ENCODE measurements at places on chromosomes 7 and 10.
A peak's percentile ranks its signal among the peaks of the same experiment; 100 is the strongest.

DNA sequence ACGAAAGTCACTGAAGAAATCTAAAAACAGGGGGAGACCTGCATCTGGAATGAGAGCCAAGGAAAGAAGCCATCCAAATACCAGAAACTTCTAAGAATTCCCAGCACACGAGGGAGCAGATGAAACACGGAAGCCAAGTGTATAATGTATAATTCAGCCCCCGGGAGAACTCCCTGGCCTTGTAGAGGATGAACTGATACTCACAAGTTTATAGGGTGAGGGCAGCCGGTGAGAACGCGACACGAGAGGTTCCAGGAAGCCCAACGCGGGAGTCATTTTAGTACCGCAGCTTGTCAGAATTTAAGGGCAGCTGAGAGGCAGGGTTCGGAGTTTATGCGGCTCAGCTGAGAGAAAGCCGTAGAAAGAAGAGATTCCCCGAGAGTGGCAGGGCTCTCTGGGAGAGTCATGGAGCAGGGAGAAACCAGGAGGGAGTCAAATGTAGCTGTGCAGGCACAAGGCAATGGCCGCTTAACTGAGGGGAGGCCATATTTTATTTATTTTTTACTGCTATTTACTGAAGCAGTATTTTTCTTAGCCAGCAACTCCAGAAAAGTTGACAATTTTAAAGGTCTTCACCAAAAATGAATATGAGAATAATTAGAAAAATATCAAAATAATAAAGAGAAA lies 164.0 kb downstream of the NPSR1 start:
- no peak for DNase-seq

- no peak for DNase-seq
These were observed 126.6 kb upstream of the PRKCQ start for GRCh38 chr10:6706725-6707124.

- DNase-seq: peak; percentile 46
These were observed 194.1 kb downstream of the DGKI start for GRCh38 chr7:137652721-137653120.

DNA sequence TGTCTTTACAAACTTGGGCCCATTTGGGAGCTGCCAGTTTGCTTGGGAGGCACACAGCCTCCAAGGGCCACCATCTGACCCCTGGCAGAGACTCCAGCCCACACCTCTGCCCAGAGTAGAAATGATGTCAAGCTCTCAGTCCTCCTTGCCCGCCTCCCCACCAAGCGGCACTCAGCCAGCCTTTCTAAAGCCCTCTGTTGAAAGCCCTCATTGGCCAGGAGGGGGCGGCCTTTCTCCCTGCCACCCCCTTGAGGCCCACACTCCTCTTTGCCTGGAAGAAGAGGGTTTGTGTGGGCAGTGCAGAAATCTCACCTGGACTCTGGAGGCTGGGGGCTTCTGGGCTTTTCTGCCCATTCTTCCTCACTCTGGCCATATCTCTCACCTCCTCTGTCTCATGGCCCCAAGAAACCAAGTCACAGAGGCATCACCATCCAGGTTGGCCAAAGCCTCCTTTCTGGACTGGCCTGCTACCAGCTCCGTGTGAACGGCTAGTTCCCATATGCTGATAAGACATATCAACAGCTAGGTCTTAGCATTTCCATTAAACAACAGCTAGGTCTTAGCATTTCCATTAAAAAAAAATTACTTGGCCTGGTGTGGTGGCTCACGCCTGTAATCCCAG lies 36.1 kb downstream of the UBTD1 start:
- DNase-seq: peak; percentile 46

DNA sequence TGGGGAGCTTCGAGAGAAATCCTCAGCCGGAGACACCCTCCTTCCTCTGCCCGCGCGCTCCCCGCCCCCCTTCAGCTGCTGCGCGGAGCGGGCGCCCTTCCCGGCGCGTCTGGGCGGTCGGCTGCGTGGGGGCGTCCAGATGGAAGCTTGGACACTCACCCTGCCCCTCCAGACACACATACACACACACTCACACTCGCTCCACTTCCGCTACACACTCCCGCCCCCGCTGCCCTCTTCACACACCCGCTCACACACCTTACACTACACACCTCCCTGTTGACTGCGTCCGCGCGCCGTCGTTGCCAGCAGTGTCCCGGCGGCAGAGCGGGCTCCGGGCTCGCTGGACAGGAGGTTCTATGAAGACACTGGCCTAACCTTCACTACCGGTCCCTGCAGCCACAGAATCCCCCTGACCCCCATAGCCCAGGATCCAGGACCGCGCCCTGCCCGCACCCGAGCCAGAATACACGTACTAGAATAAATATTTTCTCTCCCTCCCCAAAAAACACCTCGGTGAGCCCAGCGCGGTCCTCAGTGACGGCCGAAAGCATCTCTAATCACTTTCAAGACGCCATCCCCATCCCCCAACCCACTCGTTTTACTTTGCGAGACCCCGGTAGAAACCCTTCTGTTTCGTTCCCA lies 1.1 kb upstream of the EGR2 start:
- peak; percentile 45 for DNase-seq

- no peak for DNase-seq
These were observed 132.9 kb upstream of the FAM3C start for GRCh38 chr7:121529003-121529402.

- DNase-seq: no peak
These were observed 1.3 kb downstream of the HOXA9 start for GRCh38 chr7:27164045-27164366.

DNA sequence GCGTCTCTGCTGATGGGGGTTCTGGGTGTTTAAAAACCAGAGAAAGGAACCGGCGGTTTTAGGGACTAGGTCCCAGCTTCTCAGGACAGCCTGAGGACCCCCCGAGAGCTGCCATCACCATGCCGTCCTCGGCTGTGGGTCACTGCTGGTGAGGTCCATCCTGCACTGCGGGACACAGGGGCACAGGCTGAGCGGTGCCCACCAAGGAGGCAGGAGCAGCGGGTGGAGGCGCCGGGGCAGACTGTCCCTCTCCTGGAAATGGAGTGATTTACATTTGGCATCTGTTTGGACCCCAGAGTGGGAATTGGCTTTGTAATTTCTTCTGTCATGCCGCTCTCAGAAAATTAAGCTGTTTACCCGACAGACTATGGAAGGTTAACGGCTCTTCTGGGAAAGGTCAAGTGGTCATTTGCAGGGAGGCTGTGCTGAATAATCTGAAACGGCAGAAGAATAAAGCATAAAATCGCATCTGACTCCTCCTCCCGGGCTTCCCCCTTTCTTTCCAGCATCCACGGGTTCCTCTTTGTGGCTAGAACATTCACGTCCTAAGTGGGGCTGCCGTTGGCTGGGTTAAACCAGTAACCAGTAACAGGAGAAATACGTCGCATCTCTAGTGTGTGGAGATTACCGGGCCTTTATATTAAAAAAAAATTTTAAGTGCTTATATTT lies 31.7 kb downstream of the LHPP start:
- no peak for DNase-seq

- no peak for DNase-seq
These were observed 5.0 kb upstream of the PAXIP1 start for GRCh38 chr7:155007947-155008346.

DNA sequence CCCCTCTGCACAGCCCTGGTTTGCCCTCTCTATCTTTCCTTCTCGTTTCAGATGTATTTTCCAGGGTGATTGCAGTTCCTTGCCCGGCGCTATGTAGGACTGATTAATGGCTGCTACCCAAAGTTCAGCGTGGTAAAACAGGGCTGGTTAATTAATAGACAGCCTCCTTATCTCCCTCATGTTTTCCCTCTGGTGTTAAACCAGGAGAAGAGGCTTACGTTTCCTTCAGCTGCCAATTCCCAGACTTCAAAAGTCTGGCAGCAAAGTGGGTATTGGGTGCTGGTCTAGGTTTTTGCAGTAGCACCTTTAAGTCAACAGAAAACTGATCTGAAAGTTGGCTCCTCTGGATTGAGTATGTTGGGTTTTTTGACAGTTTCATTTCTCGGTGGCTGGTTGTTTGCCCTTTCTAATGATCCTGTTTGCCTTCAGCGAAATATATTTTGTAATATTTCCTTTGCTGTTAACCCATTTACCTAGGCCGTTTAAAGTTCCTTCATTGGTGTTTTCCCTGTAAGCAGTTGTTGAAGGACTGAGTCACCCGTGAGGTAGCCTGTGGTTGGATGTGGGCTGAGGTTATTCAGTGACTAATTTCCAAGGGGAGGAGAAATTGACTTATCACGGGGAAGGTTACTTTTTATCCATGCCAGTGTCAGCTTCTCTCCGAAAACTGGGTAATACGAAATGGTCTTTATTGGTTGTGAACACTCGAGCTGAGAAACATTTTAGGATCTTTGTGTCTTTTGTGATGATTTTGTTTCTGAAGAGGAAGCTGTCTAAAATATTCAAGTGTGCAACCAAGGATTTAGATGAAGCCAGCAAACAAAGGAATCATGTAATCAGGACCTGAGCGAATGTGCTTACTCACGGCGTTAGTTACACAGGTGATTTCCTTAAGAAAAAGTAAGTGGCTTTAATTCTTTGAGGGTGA lies 257.2 kb downstream of the KIAA1217 start:
- peak; percentile 99 for DNase-seq

- no peak for DNase-seq
These were observed 103.1 kb upstream of the INSIG1 start for GRCh38 chr7:155194382-155195140.

DNA sequence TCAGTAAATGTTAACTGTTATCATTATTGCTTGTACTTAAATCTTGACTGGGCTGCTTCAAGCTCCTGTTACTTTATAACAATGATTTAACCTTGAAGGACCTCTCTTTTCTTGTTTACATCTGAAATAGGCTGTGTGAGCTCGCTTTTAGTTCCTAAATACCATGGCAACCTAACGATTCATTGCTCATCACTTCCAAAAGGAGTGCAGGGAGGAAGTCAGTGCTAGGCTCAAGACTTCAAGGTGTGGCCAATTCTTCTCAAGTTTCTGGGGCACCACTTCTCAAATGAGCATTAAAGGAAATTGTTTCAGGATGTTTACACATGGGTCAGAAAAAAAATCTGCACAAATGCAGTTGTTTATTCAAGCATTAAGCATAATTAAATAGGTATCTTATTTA lies 284.2 kb downstream of the MTERF1 start:
- DNase-seq: no peak

GRCh38 chr10:62772186-62772974 lies 32.1 kb upstream of the ADO start:
- DNase-seq: no peak

DNA sequence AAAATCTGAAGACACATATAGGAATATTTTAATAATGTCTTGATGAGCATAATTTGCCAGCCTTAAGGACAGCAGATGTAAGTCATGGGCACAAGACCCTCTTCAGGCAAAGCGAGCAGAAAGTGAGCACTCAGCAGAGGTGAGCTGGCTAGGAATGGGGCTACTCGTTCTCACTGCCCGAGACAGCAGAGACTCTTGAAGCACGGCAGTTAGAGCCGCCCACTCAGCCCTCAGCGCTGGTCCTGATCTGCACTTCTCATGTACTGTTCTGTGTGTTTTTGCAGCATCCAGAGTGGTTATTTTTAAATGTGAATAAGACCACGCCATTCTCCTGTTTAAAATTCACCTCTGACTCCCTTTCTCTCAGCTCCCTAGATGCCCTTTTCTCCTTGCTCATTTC lies 65.3 kb downstream of the GFRA1 start:
- no peak for DNase-seq

DNA sequence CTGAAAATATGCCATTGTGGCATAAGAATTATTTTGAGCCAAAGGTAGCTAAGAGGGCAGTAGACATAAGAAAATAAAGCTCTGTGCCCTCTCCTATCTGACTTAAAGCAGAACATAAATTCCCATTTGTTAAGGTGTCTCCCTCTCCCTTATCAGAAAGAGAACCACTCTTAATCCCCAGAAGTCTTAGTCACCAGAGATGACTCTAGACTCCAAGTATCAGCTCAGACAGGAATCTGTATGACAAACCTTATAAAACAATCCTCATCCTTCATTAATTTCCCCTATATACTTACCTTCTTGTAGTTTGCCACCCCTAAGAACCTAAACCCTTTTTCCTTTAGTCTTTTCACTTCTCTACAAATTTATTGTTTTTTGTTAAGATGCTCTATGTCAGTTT lies 21.8 kb upstream of the PIP4K2A start:
- DNase-seq: peak; percentile 65

- DNase-seq: no peak
These were observed 46.9 kb upstream of the MXI1 start for GRCh38 chr10:110160522-110160921.

GRCh38 chr7:50651271-50651989 lies 86.2 kb upstream of the DDC start:
- peak; percentile 26 for DNase-seq
